IMR-90 (cell line): ENCODE measurements at places on chromosomes 3 and 15. TPM values are rescaled to one million over a fixed set of nuclear protein-coding genes. Genes with fewer than 3 reads are reported as not detected.

IQCH gene
- 0.42 and 0.60 TPM in 2 replicates for polyA plus RNA-seq

DNA sequence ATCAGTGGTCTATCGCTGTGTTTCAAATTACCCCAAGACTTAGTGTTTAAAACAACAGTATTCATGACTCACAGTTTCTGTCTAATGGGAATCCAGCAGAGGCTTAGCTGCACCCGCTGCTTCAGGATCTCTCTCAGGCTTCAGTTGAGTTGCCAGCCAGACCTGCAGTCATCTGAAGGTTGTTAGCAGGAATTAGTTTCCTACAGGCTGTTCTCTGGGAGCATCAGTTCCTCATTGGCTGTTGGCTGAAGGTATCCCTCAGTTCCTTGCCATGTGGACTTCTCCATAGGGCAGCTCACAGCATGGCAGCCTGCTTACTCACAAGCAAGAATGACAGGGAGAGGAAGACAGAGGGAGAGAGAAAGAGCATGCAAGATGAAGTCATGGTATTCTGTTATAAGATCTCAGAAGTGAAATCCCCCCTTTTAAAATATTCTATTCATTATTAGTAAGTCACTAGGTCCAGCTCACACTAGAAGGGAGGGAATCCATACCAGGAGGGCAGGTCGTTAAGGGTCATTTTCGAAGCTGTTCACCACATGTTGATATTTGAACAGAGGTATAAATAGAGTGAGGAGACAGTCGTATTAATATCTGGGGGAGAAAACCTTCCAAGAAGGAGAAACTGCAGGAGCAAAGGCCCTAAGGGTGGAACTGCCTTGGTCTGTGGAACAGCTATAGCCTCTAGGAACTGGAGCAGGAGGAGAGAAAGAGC lies 473.9 kb upstream of the PPP2R3A start:
- no peak for DNase-seq

GRCh38 chr15:90401495-90401894 lies 13.5 kb downstream of the IQGAP1 start:
- DNase-seq, result no peak

KBTBD12 gene
- polyA plus RNA-seq, result not detected in 2 replicates

GRCh38 chr3:78414261-78414660 lies 1353.5 kb downstream of the ROBO1 start:
- no peak for DNase-seq

DNA sequence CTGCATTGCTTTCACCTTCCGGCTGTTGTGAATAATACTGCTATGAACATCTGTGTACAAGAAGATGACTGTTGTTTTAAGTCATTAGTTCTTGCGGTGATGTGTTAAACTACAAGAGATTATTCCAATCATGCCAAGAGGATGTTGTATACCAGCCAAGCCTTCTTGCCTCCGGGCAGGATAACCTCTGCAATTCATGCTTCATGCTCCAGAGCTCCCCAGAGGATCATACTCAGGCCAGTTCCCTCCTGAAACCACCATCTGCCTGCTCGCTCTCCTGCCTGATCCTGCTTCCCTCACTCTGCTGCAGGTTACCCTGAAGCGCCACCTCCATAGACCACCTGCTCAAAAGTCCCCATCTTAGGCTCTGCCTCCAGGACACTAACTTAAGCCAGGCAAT lies 187.1 kb upstream of the PROK2 start:
- no peak for DNase-seq

IL12A gene
- 2.9 and 5.3 TPM in 2 replicates for polyA plus RNA-seq

PAQR5 gene
- 2.3 and 3.1 TPM in 2 replicates for polyA plus RNA-seq

GALNT15 gene
- 11.0 and 12.8 TPM in 2 replicates for polyA plus RNA-seq
